Coronary artery (tissue), 2 donors: ENCODE measurements at places on chromosomes 6 and 20.
A peak's percentile ranks its signal among the peaks of the same experiment; 100 is the strongest.

DNA sequence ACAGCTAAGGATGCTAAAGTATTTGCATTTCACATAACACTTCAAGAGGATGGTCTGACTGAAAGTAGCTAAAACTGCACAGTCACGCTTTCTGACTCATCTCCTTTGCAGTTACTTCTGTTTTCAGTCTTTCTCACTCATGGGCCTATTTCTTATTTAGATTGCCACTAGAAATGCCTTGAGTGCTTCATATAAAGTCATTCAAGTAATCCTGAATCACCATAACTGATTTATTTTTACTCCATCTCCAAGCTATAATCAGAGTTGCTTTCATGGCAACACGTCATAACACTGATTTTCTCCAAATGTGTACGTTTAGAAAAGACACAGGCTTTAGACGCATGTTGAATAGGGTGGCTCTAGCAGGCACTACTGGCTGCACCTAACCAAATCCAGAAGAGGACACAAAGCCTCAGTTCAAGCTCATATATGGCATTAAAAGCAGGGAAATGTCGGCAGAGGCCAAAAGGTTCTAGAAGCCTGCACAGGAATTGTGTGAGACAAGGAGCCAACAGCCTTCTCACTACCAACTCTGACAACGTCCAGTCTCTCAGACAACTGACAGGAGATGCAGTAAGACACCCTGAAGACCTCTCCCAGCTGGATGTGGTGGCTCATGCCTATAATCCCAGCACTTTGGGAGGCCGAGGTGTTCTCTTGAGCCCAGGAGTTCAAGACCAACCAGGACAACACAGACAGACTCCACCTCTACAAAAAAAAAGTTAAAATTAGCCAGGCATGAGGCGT, 64.1 kb upstream of the BEND6 start:
- no peak for DNase-seq

- no peak for DNase-seq
Observed at GRCh38 chr6:170358496-170358895, 51.9 kb downstream of the FAM120B start.

DNA sequence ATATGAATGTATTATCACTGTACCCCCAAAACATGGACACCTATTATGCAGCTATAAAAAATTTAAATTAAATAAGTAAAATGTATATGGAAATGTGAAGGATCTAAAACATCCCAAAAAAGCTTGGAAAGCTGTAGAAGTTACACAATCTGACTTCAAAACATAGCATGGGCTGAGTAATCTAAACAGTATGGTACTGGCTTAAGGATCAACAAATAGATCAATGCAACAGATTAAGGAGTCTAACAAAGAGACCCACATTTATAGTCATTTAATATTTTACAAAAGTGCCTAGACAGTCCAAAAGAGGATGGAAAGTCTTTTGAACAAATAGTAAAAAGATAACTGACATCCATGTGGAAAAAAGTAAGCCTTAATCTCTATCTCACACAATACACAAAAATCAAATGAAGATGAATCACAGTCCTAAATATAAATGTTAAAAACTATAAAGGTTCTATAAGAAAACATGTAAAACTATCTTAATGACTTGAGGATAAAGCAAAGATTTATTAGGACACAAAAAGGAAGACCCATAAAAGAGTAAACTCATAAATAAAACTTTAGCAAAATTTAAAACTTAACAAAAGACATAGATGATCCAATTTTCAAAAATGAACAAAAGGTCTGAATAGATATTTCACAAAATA, 46.8 kb downstream of the RANBP9 start:
- DNase-seq = no peak

DNA sequence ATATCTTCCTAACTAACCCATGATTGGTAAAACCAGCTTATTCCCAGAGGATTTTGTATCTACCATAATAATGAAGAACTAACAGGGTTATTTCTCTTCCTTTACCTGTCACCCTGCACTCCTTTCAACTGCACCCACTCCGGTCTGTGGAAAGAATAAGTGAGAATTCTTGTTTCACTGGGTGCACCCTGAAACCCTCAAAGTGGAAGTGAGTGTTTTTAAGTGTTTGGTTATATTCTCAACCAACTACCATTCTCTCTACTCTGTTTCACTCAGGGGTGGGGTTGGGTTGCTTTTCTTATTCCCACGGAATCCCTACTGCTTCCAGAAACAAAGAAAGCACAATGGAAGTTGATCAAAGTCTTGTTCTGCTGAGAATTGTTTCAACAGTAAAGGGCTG, 42.6 kb upstream of the KHDRBS2 start:
- no peak for DNase-seq

DNA sequence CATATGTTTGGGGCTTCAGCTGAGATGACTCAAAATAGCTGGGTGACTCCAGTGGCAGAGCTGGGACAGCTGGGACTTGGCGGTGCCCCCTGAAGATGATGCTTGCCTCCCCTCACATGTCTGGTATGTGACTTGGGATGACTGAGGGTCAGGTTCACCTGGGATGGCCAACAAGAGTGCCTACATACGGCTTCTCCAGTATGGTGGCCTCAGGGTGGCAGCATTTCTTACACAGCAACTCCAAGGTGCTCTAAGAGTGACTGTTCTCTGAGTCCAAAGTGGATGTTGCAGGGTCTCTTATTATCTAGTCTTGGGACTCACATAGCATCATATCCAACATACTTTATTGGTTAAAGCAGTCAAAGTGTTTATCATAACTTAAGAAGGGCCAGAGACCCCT, 87.8 kb upstream of the CENPW start:
- no peak for DNase-seq

DNA sequence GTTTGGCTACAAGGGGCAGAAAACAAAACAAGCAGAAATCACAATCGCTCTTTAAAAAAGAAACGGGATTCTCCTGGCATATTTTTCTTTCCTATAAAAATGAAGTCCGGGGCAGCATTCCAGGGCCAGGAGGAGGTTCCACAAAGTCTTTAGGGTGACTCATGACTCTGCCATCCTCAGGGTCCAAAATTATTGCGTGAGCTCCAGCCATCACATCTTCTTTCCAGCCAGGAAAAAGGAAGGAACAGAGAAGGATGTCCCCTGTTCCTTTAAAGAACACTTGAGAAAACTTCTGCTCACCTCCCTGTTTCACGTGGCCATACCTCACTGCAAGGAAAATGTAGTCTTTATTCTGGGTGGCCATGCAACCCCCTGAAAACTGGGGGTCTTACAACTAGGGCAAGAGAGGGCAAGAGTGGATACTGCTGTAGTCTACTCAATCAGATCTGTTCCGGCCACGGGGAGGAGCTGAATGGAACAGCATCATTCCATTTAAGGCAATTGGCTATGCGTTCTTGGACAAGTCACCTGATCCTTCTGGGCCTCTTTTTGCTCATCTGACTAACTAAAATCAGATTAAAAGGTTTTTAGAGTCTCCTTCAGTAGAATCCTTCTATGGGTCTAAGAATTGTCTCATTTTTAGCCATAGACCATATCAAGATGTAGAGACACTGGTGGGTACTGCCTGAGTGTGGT, 49.4 kb downstream of the CTCFL start:
- DNase-seq = peak; percentile 21

GRCh38 chr6:106197441-106197840, 111.3 kb downstream of the PRDM1 start:
- DNase-seq = no peak

GRCh38 chr20:44579313-44580081, 2.9 kb upstream of the PKIG start:
- DNase-seq = no peak

DNA sequence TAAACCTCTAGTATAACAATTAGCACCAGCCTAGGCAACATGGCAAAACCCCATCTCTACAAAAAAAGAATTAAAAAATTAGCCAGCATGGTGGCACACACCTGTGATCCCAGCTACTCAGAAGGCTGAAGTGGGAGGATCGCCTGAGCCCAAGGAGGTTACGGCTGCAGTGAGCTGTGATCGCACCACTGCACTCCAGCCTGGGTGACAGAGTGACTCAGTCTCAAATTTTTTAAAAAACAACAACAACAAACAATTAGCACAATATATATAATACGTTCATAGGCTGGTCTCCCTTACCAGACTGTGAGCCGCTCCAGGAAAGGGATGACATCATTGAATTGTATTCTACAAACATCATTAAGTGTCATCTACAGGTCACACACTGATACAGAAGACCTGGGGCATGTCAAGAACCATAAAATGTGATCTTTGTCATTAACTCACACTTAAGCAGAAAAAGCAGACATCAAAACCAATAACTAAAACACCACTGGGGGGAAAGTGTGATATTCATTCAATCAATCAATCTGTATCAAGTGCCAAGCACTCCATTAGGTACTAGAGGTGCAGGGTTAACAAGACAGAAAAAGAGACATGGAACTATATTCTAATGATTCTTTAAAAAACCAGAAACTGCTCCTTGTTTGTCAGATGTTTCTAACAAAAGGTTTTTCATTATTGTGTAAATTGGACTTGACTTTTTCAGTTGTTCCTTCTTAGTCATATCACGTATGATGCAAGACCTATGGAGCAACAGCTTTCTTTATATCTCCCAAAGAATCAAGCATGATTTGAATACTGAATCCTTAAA, 17.8 kb downstream of the MAP3K5 start:
- DNase-seq = no peak

- DNase-seq = no peak
Observed at GRCh38 chr6:130240232-130240631, 17.5 kb upstream of the SAMD3 start.

DNA sequence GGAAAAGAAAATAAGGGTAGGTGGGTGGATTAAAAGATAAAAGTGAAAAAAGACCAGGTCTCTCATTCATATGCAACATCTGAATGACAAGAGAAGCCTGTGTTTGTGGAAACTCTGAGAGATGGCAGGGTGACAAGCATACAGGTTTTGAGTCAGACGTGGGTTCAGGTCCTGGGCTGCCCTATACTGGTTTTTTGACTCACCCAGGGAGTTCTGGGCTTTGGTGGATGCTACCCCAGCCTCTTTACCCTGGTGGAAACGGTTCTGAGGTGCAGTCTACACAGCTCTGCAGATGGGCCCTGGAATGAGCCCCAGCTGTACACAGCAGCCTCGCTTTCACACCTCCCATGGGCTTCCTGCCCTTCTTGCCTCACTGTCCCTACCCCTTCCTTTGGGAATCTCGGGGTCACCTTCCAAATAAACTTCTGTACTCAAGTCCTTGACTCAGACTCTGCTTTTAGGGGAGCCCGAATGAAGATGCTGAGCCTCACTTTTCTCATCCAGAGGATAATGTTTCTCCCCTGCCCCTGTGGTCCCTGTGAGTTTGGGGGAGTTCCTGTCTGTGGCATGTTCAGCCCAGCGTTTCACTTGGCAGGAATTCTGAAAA, 77.7 kb upstream of the CLDN20 start:
- no peak for DNase-seq
